ENCODE measurements at places on chromosomes 2 and 18. TPM values are rescaled to one million over a fixed set of nuclear protein-coding genes. Genes with fewer than 3 reads are reported as not detected.

TPO gene
- not detected for total RNA-seq

VWC2L gene
- not detected for total RNA-seq

LRRFIP1 gene
- total RNA-seq, result 48.3 TPM

INHBB gene
- total RNA-seq, result under 0.01 TPM

RAB6C gene
- total RNA-seq, result not detected

GRCh38 chr2:200376513-200377354 lies 70.2 kb downstream of the SPATS2L start:
- DNase-seq, result no peak

DNA sequence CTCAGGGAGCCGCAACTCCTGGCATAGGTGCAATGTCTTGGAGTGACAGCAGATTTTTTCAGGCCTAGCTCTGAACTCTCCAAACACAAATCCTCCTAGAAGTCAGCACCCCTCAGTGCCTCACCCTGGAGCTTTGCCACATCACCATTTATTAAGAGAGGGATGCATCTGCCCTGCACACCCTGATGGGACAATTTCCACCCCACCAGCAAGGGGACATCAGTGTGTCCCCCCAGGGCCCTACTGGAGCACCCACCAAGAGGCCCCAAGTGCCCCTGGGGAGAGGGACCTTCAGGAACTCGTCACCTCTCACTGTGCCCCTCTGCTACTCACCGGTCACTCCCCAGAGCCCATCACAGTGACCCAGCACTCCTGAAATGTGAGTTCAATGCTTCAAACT lies 144.7 kb downstream of the NDUFA10 start:
- DNase-seq, result no peak

Data from osteoblast (primary cell).